Glutamatergic neuron (in vitro differentiated cells): ENCODE measurements at places on chromosomes 1 and 21.

DNA sequence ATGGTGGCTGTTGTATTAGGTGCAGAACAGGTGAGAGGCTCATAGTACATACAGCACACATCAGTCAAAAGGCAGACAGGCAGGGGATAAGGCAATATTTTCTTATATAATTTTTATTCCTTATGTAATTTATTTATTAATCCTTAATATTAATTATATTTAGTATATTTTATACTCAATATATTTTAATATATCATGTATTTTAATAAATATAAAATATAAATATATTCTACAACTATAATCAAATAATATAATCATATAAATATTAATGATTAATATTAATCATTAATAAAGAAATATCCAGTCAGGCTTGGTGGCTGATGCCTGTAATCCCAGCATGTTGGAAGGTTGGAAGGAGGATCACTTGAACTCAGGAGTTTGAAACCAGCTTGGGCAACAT is 17.7 kb upstream of the ACBD3 start:
- peak overlapping the region; percentile 70 for H3K27ac ChIP-seq
- H3K4me1 ChIP-seq, result peaks cover 7% of the 10 kb centered on the region
- no peak overlapping the region for H3K4me3 ChIP-seq
- H3K36me3 ChIP-seq, result no peaks in the 10 kb centered on the region
- H3K27me3 ChIP-seq, result no peaks in the 10 kb centered on the region
- no peak for DNase-seq

DNA sequence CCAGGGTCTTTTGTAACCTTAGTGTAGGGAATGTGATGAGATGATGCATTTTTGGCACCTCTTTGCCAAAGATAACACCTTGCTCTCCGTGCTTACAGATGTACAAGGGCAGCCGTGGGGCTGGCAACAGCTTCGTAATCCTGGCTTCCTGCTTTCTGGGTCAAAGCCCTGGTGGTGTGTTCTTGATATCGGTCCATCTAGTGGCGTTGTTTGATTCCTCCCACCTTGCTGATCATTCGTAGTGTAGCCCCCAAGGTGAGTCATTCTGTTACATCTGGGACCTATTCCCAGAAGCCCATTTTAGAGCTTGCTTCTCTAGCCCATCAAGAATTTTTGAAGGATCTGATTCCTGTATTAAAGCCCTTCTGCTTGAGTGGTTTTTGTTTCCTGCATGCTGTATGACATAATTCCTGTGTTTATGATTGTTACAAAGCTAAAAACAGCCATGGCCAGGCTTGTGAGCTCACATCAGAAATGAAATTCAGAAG is 7.0 kb upstream of the CCT8 start:
- H3K4me1 ChIP-seq, result peaks cover 4% of the 10 kb centered on the region
- H3K4me3 ChIP-seq, result no peak overlapping the region
- no peaks in the 10 kb centered on the region for H3K36me3 ChIP-seq
- no peak for DNase-seq
- peaks cover 2% of the 10 kb centered on the region for H3K27me3 ChIP-seq
- H3K27ac ChIP-seq, result peak overlapping the region; percentile 64

- H3K4me3 ChIP-seq, result no peak overlapping the region
- H3K36me3 ChIP-seq, result no peaks in the 10 kb centered on the region
- DNase-seq, result no peak
- H3K27ac ChIP-seq, result no peak overlapping the region
Observed at GRCh38 chr1:49906365-49906764, 117.4 kb downstream of the AGBL4 start.

GRCh38 chr21:38734646-38735365 is 70.9 kb upstream of the ETS2 start:
- H3K36me3 ChIP-seq, result no peaks in the 10 kb centered on the region
- no peak overlapping the region for H3K27ac ChIP-seq
- DNase-seq, result no peak
- H3K4me1 ChIP-seq, result peaks cover 2% of the 10 kb centered on the region
- peaks cover 2% of the 10 kb centered on the region for H3K27me3 ChIP-seq

DNA sequence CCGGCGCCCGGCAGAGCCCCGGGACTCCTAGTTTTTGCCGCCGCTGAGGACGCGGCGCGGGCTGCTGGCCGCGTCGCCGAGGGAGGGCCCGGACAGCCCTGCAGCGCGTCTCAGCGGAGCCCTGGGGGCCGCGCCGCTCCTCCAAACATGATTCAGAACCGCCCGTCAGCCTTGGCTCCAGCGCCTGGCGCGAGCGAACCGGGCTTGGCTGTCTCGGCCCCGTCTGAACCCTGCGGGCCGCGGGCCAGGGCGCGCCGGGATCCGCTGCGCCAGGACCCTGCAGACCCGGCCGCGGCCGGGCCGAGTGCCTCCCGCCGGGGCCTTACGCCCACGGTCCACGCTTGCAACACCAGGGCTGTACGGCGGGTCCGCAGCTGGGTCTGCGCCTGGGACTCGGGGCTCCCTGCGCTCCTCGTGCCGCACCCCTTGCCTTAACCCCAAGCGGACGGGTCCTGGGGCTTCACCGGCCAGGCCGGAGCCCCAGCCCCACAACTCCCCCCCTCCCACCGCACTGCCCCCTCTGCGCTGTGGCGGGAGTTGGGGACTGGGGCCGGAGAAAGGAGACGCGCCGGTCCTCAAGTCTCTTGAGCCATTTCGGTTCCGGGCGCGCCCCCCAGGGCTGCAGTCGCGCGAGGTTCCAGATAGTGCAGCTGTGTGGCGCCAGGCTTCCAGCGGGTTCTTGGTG is 48.4 kb upstream of the CD34 start:
- peak overlapping the region; percentile 80 for H3K4me3 ChIP-seq
- no peaks in the 10 kb centered on the region for H3K4me1 ChIP-seq
- DNase-seq, result peak; percentile 55

GRCh38 chr1:227854189-227854588 is 38.7 kb downstream of the PRSS38 start:
- H3K4me3 ChIP-seq, result no peak overlapping the region
- H3K4me1 ChIP-seq, result no peaks in the 10 kb centered on the region
- H3K36me3 ChIP-seq, result peaks cover 4% of the 10 kb centered on the region
- DNase-seq, result no peak
- no peak overlapping the region for H3K27ac ChIP-seq

- H3K27me3 ChIP-seq, result no peaks in the 10 kb centered on the region
- H3K27ac ChIP-seq, result no peak overlapping the region
- no peaks in the 10 kb centered on the region for H3K4me1 ChIP-seq
- DNase-seq, result peak; percentile 39
- no peak overlapping the region for H3K4me3 ChIP-seq
Observed at GRCh38 chr1:78145105-78145580, 99.4 kb downstream of the GIPC2 start.

GRCh38 chr1:197924516-197925123 is 7.4 kb downstream of the LHX9 start:
- H3K27me3 ChIP-seq, result peaks cover 17% of the 10 kb centered on the region
- H3K4me3 ChIP-seq, result peak overlapping the region; percentile 3
- no peak for DNase-seq
- no peak overlapping the region for H3K27ac ChIP-seq
- H3K4me1 ChIP-seq, result peaks cover 21% of the 10 kb centered on the region
- H3K36me3 ChIP-seq, result peaks cover 5% of the 10 kb centered on the region

GRCh38 chr1:172448995-172449584 is 5.2 kb upstream of the PIGC start:
- peaks cover 1% of the 10 kb centered on the region for H3K27me3 ChIP-seq
- DNase-seq, result no peak
- H3K4me3 ChIP-seq, result no peak overlapping the region

- H3K4me3 ChIP-seq, result no peak overlapping the region
- H3K4me1 ChIP-seq, result peaks cover 26% of the 10 kb centered on the region
- no peaks in the 10 kb centered on the region for H3K27me3 ChIP-seq
- DNase-seq, result no peak
Observed at GRCh38 chr1:17797478-17797877, 42.3 kb downstream of the ACTL8 start.

DNA sequence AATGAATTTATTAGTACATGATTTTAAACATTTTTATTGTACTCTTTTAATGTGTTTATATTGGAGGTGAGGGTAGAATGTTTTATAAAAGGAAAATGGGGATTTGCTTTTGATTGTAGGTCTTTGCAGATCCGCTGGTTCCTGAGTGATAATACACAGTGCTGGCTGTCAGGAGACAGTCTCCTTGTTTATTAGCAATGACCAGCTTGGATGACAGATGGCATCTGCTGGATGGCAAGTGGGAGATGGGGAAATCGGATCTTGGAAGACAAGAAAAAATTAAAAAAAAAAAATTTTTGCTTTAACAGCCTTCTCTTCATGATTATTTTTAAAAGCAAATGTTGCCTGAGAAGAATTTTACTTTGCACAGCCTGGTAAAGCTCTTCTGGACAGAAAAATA is 4.4 kb upstream of the PHTF1 start:
- peak overlapping the region; percentile 100 for H3K27ac ChIP-seq
- peaks cover 15% of the 10 kb centered on the region for H3K27me3 ChIP-seq
- no peaks in the 10 kb centered on the region for H3K36me3 ChIP-seq
- peak; percentile 66 for DNase-seq

DNA sequence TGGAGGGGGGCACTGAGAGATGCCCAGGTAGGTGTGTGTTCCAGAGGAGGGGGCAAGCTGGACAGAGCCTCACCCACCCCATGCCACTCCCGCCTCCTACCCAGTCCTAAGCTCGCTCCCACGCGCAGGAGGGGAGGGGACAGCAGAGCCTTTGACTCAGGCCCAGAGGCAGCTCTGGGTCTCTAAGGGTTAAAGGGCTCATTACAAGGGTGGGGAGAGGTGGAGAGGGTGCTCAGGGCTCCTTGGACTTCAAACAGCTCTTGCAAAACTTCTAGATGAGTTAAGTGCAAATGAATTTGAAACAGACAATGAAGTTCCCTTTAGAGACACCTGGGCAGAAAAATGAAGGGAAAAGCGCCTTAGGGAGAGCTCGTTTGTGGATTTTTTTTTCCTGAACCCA is 104.2 kb upstream of the CASZ1 start:
- H3K36me3 ChIP-seq, result no peaks in the 10 kb centered on the region
- peaks cover 8% of the 10 kb centered on the region for H3K27me3 ChIP-seq
- no peak overlapping the region for H3K27ac ChIP-seq

GRCh38 chr1:36384542-36385409 is 948 bp downstream of the STK40 start:
- peak; percentile 52 for DNase-seq
- H3K4me1 ChIP-seq, result peaks cover 46% of the 10 kb centered on the region
- peak overlapping the region; percentile 85 for H3K27ac ChIP-seq
- H3K27me3 ChIP-seq, result peaks cover 24% of the 10 kb centered on the region
- H3K4me3 ChIP-seq, result peak overlapping the region; percentile 97

DNA sequence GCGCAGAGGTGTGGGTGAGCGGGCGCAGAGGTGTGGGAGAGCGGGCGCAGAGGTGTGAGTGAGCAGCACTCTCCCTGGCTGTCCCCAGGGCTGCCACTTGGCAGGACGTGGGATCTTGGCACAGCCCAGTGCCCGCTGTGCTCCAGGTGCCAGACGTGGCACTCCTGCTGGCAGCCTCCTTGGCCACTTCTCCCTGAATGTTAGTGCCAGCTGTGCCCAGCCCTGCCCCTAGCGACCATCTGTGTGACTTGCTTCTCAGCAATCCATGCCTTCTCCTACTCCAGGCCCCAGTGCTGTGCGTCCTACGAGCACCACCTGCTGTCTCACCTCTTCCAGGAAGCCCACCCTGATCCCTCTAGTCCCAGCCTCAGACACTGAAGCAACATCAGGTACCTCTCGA is 30.5 kb downstream of the KRTAP10-1 start:
- no peak for DNase-seq
- no peak overlapping the region for H3K4me3 ChIP-seq
- H3K27me3 ChIP-seq, result peaks cover 4% of the 10 kb centered on the region
- H3K27ac ChIP-seq, result no peak overlapping the region
- no peaks in the 10 kb centered on the region for H3K36me3 ChIP-seq
- H3K4me1 ChIP-seq, result no peaks in the 10 kb centered on the region

GRCh38 chr1:167251472-167251871 is 30.8 kb downstream of the POU2F1 start:
- no peaks in the 10 kb centered on the region for H3K4me1 ChIP-seq
- no peak for DNase-seq
- no peak overlapping the region for H3K4me3 ChIP-seq
- H3K27me3 ChIP-seq, result no peaks in the 10 kb centered on the region

DNA sequence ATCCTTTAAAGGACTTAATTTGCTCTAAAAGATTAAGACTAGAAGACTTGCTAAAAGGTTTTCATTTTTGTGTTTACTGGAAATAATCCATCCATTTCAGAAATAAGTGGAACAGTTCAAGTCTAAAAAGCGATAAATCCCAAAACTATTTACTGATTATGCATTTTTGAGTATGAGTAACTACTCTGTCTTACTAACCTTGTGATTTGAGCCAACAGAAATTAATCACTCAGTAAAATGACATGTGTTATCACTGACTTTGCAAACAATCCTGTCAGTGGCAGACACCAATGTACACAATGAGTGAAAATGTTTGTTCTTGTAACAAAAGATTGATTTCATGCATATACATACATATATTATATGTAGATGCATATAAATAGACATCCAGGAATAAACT is 218.0 kb downstream of the DENND1B start:
- DNase-seq, result no peak
- H3K27me3 ChIP-seq, result no peaks in the 10 kb centered on the region
- H3K36me3 ChIP-seq, result no peaks in the 10 kb centered on the region
- no peak overlapping the region for H3K27ac ChIP-seq
- no peak overlapping the region for H3K4me3 ChIP-seq

- H3K27ac ChIP-seq, result no peak overlapping the region
- DNase-seq, result no peak
Observed at GRCh38 chr1:24126018-24126671, 14.2 kb upstream of the MYOM3 start.

- no peak overlapping the region for H3K4me3 ChIP-seq
- no peak overlapping the region for H3K27ac ChIP-seq
- H3K27me3 ChIP-seq, result no peaks in the 10 kb centered on the region
- no peak for DNase-seq
- H3K4me1 ChIP-seq, result no peaks in the 10 kb centered on the region
Observed at GRCh38 chr1:240199758-240200645, 108.3 kb downstream of the FMN2 start.

DNA sequence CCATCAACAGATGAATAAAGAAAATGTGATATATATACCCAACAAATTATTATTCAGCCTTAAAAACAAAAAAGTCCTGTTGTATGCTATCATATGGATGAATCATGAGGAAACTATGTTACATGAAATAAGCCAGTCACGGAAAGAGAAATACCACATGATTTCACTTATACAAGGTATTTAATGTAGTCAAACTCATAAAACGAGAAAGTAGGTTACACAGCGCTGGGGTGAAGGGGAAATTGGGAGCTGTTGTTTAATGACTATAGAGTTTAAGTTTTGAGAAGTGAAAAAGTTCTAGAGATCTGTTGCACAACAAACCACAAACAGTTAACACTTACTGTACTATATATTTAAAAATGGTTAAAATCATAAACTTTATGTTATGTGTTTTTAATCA is 58.5 kb downstream of the SLC25A24 start:
- H3K4me3 ChIP-seq, result no peak overlapping the region
- peaks cover 9% of the 10 kb centered on the region for H3K4me1 ChIP-seq
- peaks cover 8% of the 10 kb centered on the region for H3K27me3 ChIP-seq
- peaks cover 24% of the 10 kb centered on the region for H3K36me3 ChIP-seq
